Activated CD4-positive, alpha-beta T cell treated with anti-CD3 and anti-CD28 coated beads, Interleukin-10, Interleukin-2, amounts not matched to agents 100 ng/mL and 50 ng/mL, durations not matched to agents 16 hours and 8 hours (primary cell): ENCODE measurements at places on chromosomes 11 and 22.

DNA sequence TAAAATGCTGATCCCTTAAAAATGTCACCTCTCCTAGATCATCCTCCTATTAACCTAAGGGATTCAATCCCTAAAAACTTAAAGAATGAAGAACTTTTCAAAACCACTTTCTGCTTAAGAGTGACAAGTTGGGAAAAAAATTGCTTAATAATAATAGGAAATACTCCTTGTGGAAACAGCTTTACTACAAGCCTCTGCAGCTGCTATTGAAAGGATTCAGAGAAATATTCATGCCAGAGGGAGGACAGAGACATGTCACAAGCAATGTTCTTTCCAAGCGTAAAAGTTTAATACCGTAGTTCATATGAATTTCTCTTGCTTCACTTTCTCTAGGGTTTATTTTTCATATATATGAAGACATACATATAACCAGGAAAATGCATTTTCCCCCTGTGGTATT lies 98.2 kb downstream of the ARHGAP20 start:
- DNase-seq, result no peak

DNA sequence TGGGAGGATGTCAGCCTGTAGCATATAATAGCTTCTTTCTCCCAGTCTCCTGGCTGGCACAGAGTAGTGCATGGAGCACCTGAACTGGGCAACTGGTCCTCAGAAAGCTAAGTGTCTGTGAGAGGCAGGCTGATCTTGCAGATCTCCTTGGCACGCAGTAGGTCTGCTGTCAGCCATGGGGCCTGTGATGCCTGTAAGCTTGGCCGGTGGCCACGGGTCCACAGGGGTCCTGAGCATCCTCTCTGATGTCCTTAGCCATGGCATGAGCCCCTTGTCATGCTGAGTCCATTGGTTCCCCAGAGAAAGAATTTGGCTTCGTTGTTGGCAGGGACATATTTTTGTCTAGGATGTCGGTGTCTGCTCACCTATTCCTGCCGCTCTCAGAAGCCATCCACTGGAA lies 25.0 kb downstream of the AMPD3 start:
- no peak for DNase-seq

- DNase-seq, result no peak
These were observed 229.6 kb downstream of the DYNC2H1 start for GRCh38 chr11:103338621-103339484.

GRCh38 chr11:125583496-125583895 lies 9.2 kb upstream of the STT3A start:
- no peak for DNase-seq

DNA sequence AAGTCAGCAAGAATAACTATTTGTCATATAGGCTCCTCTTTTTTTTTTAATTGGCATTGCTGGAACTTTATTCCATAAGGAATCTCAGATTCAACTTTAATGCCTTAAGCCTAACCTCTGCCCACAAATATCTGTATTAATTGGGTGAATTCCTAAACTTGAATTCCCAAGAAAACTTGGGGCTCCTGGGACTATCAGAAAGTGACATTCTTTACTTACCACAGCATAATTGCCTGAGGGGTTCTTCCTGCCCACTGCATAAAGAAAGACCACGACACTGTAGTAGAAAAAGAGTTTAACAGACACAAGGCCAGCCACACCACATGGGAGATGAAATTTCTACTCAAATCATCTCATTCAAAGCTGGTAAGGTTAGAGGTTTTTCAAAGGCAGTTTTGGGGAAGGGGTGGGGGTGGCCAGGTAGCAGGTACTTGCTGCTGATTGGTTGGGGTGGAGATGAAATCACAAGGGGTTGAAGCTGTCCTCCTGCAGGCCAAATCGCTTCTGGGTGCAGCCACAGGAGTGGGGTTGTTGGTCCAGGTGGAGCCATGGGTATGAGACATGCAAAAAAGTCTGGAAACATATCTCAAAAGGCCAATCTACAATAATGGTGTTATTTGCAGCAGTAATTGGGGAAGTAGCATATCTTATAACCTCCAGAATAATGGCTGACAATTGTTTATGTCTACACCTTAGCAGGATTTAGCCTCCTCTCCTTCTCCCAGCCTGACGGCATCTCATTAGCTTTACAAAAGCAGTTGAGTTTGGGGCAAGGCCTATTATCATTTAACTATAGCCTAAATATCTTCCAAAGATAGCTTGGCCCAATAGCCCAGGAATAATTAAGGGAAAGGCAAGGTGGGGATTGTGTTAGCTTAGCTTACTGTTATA lies 4.8 kb upstream of the NLRP10 start:
- DNase-seq, result no peak

GRCh38 chr11:1197886-1198560 lies 24.8 kb upstream of the MUC5B start:
- no peak for DNase-seq

- no peak for DNase-seq
These were observed 743.4 kb downstream of the OPCML start for GRCh38 chr11:132788816-132789325.

- DNase-seq, result no peak
These were observed 2392.1 kb upstream of the RAG2 start for GRCh38 chr11:38990139-38990538.

- DNase-seq, result peak; percentile 80
These were observed 8.6 kb downstream of the MRPL11 start for GRCh38 chr11:66429983-66430602.

DNA sequence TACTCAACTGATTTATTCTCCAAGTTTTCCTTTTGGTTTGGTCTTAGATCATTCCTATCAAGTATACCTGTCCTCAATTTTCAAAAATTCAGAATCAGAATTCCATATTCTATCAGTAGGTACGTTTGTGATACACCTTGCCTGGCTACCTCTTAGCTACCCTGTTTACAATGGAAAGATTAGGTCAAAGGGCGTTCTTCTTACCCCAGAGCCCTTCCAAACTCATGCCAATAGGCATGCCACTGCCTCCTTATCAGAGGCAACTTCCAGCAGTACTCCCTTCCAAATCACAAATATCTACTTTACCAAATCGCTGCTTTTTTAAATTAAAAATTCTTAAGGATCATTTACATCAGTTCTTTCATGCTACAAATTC lies 1.0 kb downstream of the PATL1 start:
- no peak for DNase-seq

GRCh38 chr11:86919557-86920210 lies 35.5 kb downstream of the FZD4 start:
- DNase-seq, result peak; percentile 54

DNA sequence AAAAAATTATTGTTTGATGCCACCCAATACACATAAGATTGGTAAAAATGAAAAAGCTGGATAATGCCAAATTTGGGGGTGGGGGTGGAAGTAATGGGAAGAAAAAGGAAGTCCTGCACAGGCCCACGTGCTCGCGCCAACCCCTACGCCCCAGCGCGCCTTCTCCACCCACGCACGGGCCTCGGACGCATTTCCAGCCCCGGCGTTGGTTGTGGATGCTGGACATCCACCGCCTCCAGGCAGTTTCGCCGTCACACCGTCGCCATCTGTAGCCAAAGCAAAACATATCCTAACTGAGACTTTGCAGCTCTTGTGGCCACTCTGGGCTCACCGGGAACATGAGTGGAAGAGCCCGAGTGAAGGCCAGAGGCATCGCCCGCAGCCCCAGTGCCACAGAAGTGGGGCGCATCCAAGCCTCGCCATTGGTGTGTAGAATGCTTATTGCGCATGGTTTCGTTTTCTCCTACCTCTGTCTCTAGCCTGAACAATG lies at the start of gene PIWIL4:
TSS of gene PIWIL4 (plus strand) at position 188 of the 490 bp plus-strand sequence. CDS start at position 339, 151 bp downstream.
- DNase-seq, result no peak

DNA sequence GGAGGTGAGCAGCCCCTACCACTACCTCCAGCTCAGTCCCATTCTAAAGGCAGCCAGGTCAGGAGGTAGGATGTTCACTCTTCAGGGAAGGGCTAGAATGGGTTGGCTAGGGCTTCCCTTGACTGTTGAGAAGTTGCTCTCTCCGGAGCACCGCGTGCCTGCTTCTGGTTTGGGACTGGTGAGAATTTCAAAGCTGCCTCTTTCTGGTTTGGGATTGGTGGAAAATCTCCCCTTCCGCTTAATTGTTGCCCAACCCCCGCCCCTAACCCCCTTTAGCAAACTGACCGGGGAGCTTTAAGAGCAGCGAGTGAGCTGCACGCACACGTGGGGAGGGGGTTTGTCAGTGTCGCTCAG lies 686 bp downstream of the USP2 start:
- DNase-seq, result no peak

DNA sequence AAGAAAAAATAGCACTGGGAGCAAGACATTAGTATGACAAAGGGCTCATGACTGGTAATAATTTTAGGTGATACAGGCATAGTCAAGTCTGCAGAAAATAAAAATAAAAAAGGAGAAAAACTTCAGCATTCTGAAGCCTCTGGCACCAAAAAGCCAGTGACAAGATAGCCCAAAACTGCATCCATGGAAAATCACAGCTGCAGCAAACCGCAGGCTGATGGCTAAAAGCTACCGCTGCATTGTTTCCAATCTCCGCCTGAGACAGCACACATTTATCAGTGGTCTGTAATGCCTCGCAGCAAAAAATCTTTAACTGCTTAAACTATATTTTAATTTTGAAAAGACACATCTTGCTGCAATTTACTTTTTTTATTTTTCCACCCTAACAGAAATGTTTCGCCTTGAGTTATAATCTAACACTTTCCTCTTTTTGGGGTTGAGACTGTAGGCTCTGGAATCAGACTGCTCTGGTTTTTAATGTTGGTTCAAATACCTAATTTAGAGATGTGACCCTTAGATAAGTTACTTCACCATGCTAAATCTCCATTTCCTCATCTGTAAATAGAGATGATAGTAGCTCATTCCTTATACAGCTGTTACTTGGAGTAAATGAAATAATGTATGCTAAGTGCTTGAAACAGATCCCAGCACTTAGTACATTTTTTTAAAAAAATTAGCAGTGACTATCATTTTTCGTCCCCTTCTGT lies 42.0 kb upstream of the FIBIN start:
- no peak for DNase-seq

DNA sequence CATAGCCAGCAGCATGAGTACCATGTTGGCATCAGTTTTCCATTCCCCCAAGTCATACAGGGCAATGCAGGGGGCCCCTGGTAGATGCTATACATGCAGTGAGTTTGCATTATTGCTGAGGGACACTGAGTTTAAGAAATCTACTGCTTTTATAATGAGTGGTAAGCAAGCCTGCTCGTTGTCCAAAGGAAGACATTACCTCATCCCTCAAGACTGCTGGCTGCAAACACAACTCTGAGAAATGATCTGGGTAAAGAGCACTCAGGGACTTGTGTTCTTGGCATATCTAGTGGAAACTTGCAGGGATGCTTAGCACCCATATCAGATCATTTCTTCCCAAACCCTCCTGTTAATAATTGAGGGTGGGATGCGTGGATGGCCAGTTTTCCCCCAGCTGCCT lies 77.9 kb downstream of the CWC15 start:
- no peak for DNase-seq

DNA sequence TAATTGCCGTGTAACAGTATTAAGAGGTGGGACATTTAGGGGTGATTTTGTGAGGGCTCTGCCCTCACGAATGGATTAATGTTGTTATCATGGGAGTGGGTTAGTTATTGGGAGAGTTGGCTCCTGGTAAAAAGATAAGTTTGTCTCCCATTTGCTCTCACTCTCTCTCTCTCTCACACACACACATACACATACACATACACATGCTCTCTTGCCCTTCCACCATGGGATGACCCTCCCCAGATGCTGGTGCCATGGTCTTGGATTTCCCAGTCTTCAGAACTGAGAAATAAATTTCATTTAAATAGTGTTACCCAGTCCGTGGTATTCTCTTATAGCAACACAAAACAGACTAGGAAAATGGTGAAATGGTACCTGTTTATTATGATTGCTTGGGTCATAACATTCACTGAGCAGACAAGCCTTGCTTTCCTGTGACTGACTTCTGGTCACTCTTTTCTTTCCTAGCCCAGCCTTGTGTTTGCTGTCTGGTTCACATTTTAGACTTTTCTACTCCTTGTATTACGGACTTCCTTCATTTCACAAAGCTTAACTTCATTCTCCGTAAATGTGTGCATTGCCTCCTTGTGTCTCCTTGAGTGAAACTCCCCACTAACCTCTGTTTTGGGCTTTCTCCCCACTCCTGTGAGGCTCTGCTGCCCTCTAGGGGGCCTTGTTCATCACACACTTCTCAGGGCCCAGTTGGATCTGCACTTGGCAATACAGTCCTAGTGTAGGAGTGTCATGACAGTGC lies 206.5 kb upstream of the CTSC start:
- peak; percentile 90 for DNase-seq

- no peak for DNase-seq
These were observed 12.5 kb downstream of the GP1BB start for GRCh38 chr22:19735665-19736510.

- DNase-seq, result no peak
These were observed 48.4 kb upstream of the MPEG1 start for GRCh38 chr11:59261150-59261549.

- DNase-seq, result no peak
These were observed 89.5 kb downstream of the CDKN1C start for GRCh38 chr11:2796091-2796490.

DNA sequence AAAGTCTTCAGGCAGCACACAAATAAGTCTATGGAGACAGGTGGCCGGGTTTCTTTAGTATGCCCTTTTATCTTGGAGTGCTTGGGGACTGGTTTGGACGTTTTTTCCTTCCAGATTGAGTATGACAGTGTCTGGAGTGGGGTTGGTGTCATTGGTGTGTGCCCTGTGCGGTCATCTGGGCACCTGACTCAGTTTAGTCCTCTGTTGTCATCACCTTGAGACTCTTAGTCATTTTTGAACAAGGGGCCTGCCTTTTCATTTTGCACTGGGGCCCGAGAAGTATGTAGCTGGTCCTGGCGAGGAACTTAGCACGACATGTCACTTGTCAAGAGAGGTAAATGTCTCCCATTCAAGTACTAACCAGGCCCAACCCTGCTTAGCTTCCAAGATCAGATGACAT lies 27.2 kb upstream of the MYO18B start:
- DNase-seq, result peak; percentile 15

DNA sequence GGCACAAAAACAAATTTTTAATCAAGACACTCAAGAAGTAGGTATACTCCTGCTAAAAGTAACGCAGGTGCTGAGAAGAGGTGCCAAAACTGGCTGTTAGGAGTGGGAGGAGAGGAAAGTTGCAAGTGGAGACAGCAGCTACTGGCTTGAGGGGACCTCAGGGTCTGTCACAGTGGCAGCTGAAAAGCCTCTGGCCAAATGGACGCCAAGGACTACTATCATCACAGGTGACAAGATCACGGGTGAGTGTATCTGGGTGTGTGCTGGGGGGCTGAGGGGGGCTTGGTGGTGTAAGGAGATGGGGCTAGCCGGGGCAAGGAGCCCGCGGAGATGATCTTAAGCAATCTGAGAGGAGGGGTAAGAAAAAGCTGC lies 687 bp downstream of the ZNF202 start:
- no peak for DNase-seq
